ENCODE measurements at places on chromosomes 2 and 18. TPM values are rescaled to one million over a fixed set of nuclear protein-coding genes. Genes with fewer than 3 reads are reported as not detected.

DNA sequence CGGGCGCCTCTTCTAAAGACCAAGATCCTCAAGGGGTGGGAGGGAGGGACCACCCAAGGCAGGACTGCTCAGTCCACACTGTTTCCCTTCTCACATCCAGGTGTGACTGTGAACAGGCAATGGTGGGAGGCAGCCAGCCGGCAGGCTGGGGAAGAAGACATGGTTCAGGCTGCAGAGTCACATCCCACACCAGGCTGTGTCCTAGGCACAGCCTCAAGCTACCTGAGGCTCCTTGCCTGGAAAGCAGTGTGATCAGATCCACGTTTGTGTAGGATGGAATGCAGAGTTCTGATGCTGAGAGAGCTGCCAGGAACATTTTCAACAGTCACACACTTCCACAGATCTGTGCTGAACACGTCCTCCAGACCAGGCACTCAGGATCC is 16.4 kb downstream of the SLC66A2 start:
- DNase-seq = no peak

IL37 gene
- not detected for total RNA-seq

- no peak for DNase-seq
These were observed 223.6 kb upstream of the SIX2 start for GRCh38 chr2:45232818-45233217.

SFXN5 gene
- 5.8 TPM for total RNA-seq

GCKR gene
- 0.23 TPM for total RNA-seq
